ENCODE measurements at places on chromosomes 1 and 21. TPM values are rescaled to one million over a fixed set of nuclear protein-coding genes. Genes with fewer than 3 reads are reported as not detected.

- DNase-seq = no peak
These were observed 27.1 kb downstream of the SLC30A1 start for GRCh38 chr1:211551638-211552460.

DNA sequence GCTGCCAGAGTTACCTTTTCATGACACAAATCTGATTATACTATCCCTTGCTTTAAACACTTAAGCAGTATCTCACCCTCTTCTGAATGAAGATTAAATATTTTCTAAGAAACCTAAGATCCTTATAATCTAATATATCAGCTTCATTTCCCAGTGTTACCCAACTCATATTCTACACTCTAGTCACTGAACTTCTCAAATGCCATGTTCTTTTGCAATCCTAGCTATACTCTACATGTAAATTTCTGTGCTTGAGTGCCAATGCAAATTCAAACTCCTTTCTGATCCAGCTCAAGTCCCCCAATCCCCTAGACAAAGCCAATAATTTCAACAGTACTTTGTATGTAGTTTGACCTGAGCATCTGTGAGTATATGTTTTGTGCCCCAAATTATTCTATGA, 293.9 kb downstream of the SDCCAG8 start:
- DNase-seq = no peak

TNFSF18 gene
- polyA plus RNA-seq = 0.23 TPM

MMP23B gene
- polyA plus RNA-seq = 15.2 TPM
